ENCODE measurements at places on chromosomes 12 and 14.

DNA sequence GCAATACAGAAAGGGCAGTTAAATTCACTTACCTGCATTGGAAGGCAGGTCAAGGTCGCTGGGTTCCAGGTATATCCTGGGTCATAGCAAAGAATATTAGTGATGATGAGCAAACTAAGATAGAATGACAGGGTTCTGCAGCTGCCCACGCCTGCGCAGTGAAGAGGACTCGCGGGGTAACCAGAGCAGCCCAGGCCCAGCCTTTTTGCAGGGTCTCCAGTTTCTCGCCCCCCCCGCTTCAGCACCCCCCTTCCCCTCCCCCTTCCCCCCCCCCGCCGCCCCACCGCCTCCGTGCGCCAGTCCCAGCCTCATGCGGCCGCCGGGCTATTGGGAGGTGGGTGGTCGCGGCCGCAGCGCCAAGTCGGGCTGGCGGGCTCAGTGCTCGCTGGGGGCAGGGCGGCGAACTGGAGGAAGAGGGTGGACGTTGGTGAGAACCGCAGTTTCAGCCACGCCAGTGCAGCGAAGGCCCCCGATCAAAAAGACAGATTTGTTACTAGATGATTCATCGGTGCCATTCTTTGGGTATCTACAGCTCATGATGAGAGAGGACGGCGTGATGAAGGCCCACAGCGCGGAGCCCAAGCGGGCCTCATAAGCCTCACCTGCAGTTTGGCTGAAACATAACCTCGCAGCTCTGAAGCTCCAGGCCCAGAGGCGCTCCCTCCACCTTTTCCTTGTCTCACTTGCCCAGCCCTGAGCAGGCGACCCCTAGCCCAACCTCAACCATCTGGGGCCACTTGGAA lies 20.2 kb downstream of the SLC2A3 start:
- no peak overlapping the region for H3K4me3 ChIP-seq
- no peak overlapping the region for H3K27ac ChIP-seq
- H3K27me3 ChIP-seq, result no peaks in the 10 kb centered on the region
- peaks cover 14% of the 10 kb centered on the region for H3K4me1 ChIP-seq

GRCh38 chr12:92359581-92360209 lies 214.0 kb upstream of the BTG1 start:
- no peak overlapping the region for H3K27ac ChIP-seq
- H3K4me3 ChIP-seq, result no peak overlapping the region
- peaks cover 21% of the 10 kb centered on the region for H3K4me1 ChIP-seq
- no peak for DNase-seq

DNA sequence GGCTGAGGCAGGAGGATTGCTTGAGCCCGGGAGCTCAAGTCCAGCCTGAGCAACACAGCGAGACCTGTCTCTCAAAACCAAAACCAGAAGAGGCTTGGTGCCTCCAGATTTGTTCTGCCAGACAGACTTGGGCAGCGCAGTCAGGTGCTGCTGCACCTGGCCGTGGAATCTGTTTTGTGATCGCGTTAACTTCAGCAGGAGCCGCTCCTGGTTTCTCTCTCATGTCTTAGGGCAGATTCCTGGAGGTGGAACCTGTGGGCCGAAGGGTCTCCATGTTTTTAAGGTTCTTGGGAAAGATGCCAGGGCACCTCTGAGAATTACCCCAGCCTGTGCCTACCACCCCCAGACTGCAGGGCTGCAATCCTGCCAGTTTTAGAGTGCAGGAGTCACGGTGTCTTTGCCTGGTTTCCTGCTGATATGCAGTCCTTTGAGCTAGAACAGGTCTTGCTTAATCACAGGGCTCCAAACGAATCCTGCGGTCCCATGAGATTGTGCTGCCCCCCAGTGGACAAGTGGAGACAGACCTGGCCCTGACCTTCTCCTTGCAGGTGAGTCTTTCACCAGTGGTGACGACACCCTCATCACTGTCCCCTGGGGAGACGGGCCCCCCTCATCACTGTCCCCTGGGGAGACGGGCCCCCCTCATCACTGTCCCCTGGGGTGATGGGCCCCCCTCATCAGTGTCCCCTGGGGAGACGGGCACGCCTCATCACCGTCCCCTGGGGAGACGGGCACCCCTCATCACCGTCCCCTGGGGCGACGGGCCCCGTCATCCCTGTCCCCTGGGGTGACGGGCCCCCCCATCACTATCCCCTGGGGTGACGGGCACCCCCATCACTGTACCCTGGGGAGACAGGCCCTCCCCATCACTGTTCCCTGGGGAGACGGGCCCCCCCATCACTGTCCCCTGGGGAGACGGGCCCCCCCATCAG lies 37.6 kb downstream of the PACS2 start:
- H3K4me1 ChIP-seq, result peaks cover 2% of the 10 kb centered on the region
- DNase-seq, result peak; percentile 64
- no peak overlapping the region for H3K4me3 ChIP-seq
- no peaks in the 10 kb centered on the region for H3K27me3 ChIP-seq
- H3K36me3 ChIP-seq, result no peaks in the 10 kb centered on the region
- peak overlapping the region; percentile 85 for H3K27ac ChIP-seq

- H3K36me3 ChIP-seq, result no peaks in the 10 kb centered on the region
- no peak overlapping the region for H3K4me3 ChIP-seq
- DNase-seq, result no peak
- H3K27ac ChIP-seq, result no peak overlapping the region
- peaks cover 5% of the 10 kb centered on the region for H3K4me1 ChIP-seq
- H3K27me3 ChIP-seq, result no peaks in the 10 kb centered on the region
Measured at GRCh38 chr14:49876563-49877127, 16.2 kb upstream of the ARF6 start.

DNA sequence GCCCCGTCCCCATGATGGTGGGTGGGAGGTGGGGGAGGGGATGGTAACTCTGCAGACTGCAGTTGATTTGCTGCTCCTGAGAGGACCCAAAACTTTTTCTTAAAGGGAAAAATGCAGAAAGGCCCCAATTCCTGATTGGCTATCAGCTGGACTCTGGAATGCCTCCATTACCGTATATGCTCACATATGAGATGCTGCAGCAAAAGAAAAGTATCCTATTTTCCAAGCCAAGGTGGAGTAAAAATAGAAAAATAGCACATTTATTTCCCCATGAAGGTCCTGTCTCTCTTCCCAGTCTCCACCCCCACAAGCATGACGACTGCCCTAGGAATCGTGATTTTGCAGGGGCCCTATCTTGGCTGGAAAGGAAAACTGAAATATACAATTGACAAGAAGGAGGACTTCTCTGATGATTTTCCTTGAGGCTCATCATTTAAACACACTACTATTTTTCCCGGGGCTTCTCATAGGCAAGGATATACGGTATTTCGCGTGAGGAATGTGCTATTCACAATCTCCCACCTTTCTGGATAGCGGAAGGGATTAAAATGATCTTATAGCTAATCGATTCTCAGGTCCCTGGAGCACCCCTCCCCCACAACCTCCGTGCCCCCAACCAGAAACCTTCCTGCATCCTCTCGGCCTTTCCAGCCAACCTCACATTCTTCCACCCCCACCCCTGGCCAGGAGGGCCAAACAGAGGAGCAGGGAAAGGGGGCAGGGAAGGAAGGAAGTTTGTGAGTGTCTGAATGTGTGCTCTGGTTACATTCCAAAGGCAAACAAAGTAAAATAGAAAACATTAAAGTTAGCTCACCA lies 138.9 kb upstream of the CCND2 start:
- H3K27ac ChIP-seq, result peak overlapping the region; percentile 78
- DNase-seq, result no peak
- H3K27me3 ChIP-seq, result no peaks in the 10 kb centered on the region

DNA sequence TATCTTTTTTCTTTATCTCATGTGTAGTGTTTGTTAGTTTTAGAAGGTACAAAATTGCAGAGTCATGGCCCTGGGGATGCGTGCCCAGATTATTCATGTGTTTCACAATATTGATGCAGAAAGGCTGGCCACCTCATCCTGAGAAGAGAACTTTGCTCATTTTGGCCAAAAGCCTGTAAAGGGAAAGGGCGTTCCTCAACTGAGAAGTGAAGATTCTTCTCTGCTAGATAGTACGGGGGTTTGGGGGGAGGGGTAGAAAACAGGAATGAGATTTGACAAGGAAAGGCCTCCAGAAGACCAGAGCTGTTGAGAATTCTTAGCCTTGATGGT lies 1.7 kb downstream of the MGST1 start:
- peaks cover 35% of the 10 kb centered on the region for H3K4me1 ChIP-seq
- H3K27ac ChIP-seq, result no peak overlapping the region
- no peak for DNase-seq

GRCh38 chr12:77133566-77133965 lies 68.2 kb upstream of the E2F7 start:
- peaks cover 11% of the 10 kb centered on the region for H3K4me1 ChIP-seq
- peaks cover 11% of the 10 kb centered on the region for H3K27me3 ChIP-seq
- DNase-seq, result peak; percentile 61
- H3K4me3 ChIP-seq, result no peak overlapping the region

- peak overlapping the region; percentile 37 for H3K4me3 ChIP-seq
- DNase-seq, result no peak
- no peaks in the 10 kb centered on the region for H3K36me3 ChIP-seq
- H3K27me3 ChIP-seq, result no peaks in the 10 kb centered on the region
Measured at GRCh38 chr12:47223031-47223847, 143.5 kb upstream of the AMIGO2 start.

GRCh38 chr14:76767681-76768656 lies 6.7 kb downstream of the VASH1 start:
- peaks cover 17% of the 10 kb centered on the region for H3K27me3 ChIP-seq
- peaks cover 6% of the 10 kb centered on the region for H3K36me3 ChIP-seq
- no peak overlapping the region for H3K4me3 ChIP-seq
- H3K27ac ChIP-seq, result peak overlapping the region; percentile 59

GRCh38 chr14:104146651-104147345 lies 8.4 kb downstream of the KIF26A start:
- H3K27me3 ChIP-seq, result no peaks in the 10 kb centered on the region
- DNase-seq, result peak; percentile 34
- peaks cover 37% of the 10 kb centered on the region for H3K4me1 ChIP-seq
- H3K4me3 ChIP-seq, result no peak overlapping the region
- no peak overlapping the region for H3K27ac ChIP-seq

DNA sequence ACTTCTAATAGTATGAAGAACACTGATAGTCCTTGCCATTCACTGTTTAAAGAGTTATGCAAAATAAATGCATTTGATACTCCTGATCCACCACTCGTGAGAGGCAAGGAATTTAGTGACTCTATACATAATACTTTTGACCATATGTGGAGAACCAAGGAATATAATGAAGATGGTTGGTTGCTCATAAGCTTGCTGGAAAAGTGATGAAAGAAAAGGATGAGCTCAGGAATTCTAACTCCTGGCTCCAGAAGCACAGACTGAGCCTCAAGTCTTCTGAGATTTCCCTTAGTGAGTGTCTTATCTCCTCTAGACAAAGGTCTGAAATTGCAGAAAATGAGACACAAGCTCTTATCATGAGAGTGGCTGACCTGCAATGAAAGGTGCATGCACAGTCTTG lies 57.1 kb upstream of the KRAS start:
- H3K27me3 ChIP-seq, result no peaks in the 10 kb centered on the region
- no peaks in the 10 kb centered on the region for H3K36me3 ChIP-seq
- no peak for DNase-seq
- H3K4me1 ChIP-seq, result peaks cover 2% of the 10 kb centered on the region
- no peak overlapping the region for H3K4me3 ChIP-seq

DNA sequence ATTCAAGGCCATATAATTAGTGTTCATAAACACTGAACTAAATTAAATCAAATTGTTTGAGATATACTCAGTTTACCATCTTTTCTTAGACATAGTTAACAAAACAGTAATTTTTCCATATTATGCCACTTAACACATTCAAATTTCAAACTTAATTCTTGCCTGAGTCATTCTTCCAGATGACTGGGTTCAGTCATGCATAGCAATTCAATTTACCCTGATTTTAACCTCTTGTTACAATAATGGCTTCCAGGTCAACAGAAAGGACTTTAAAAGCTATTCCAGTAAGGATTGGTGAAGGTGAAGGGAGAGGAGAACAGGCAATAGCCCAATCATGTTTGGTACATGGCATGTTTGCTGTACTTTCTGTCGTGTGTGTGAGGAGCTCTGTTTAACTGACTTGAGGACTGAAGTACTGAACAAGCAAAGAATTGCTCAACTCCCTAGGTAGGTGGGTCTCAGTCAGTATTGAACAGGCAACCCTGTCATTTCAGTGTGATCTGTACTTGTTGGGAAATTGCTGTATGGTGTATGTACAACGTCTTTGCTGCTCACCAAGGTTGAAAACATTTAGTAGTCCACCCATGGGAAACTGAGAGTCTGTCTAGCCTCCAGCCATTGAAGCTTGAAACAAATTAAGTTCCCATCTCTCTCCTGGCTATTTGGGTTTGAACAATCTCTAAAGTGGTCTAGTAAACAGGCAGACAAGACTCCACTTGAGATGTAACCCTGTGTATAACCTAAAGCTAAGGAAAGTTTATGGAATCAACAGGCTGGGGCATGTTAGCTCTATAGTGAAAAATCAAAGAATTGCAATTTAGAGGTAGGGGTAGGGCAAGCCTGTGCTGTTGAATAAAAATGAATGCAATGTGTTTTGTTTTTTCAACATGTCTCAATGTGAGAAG lies 327.2 kb downstream of the BTG1 start:
- no peak for DNase-seq
- no peaks in the 10 kb centered on the region for H3K27me3 ChIP-seq
- H3K4me1 ChIP-seq, result peaks cover 14% of the 10 kb centered on the region
- H3K36me3 ChIP-seq, result peaks cover 3% of the 10 kb centered on the region

GRCh38 chr12:64739778-64740177 lies 19.4 kb downstream of the GNS start:
- no peak for DNase-seq
- no peak overlapping the region for H3K4me3 ChIP-seq
- H3K4me1 ChIP-seq, result peaks cover 5% of the 10 kb centered on the region
- H3K36me3 ChIP-seq, result peaks cover 66% of the 10 kb centered on the region
- H3K27me3 ChIP-seq, result no peaks in the 10 kb centered on the region
- H3K27ac ChIP-seq, result no peak overlapping the region

DNA sequence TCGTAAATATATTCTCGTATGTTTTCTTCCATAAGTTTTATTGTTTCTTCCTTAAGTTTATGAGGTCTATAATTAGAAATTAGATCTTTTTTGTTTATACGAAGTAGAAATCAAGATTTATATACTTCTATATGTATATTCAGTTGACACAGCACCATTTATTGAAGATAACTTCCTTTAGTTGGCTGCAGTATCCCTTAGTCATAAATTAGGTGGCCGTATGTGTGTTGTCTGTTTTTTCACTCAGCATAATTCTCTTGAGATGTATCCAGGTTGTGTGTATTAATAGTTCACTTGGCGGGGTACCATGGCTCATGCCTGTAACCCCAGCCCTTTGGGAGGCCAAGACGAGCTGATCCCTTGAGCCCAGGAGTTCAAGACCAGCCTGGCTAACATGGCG lies 40.5 kb downstream of the CFAP54 start:
- H3K36me3 ChIP-seq, result no peaks in the 10 kb centered on the region
- DNase-seq, result no peak
- H3K4me3 ChIP-seq, result no peak overlapping the region
- peaks cover 5% of the 10 kb centered on the region for H3K4me1 ChIP-seq
- no peak overlapping the region for H3K27ac ChIP-seq

GRCh38 chr12:45334396-45334795 lies 118.5 kb downstream of the ANO6 start:
- no peak overlapping the region for H3K4me3 ChIP-seq
- H3K27me3 ChIP-seq, result no peaks in the 10 kb centered on the region
- H3K36me3 ChIP-seq, result peaks cover 11% of the 10 kb centered on the region

GRCh38 chr12:115268451-115268850 lies 584.5 kb upstream of the TBX3 start:
- H3K27me3 ChIP-seq, result no peaks in the 10 kb centered on the region
- peaks cover 4% of the 10 kb centered on the region for H3K4me1 ChIP-seq
- no peak overlapping the region for H3K4me3 ChIP-seq
- no peak for DNase-seq

- H3K36me3 ChIP-seq, result no peaks in the 10 kb centered on the region
- H3K4me3 ChIP-seq, result no peak overlapping the region
- H3K27me3 ChIP-seq, result no peaks in the 10 kb centered on the region
- peaks cover 15% of the 10 kb centered on the region for H3K4me1 ChIP-seq
Measured at GRCh38 chr14:55088356-55088755, 36.9 kb downstream of the MAPK1IP1L start.

Measured in mesothelial cell of epicardium (in vitro differentiated cells).